Thoracic aorta (tissue), 2 donors: ENCODE measurements at places on chromosomes 12 and 14. TPM values are rescaled to one million over a fixed set of nuclear protein-coding genes. Genes with fewer than 3 reads are reported as not detected.

GRCh38 chr14:60222820-60223219 is 26.2 kb upstream of the PPM1A start:
- DNase-seq = no peak

- DNase-seq = no peak
Measured at GRCh38 chr12:108389544-108389943, 50.4 kb upstream of the CMKLR1 start.

The INHBE gene
- not detected for total RNA-seq

The PTPN6 gene
- total RNA-seq = 24.0 TPM

DNA sequence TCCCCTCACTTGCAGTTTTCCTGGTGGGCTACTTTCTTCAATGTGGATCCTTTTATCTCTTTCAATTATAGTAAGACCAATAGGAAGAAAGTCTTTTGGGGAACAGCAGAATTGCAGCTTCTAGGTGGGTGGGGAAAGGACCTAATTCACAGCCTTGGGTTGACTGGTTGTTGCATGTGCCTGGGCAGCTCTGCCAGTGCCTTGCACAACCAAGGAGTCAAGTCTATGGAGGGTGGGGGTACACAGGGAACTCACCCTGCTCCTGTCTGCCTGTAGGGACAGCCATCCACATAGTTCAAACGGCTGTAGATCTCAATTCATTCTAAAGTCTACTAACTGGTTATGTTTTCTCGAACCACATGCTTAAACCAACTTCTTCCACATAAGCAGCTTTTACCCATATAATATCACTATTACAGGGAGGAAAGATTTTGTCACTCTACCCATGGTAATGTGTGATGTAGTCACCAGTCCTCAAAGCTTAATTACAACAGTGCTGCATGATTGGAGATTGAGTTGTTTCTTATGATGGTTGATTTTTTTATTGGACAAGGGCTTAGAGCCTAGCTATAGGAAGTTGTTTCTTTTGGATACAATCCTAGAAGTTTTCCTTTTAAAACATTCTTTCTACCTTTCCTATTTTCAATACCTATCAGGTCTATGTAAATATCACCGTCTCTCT is 117.7 kb upstream of the FRMD6 start:
- no peak for DNase-seq

The SPTSSA gene
- total RNA-seq = 10.8 TPM

DNA sequence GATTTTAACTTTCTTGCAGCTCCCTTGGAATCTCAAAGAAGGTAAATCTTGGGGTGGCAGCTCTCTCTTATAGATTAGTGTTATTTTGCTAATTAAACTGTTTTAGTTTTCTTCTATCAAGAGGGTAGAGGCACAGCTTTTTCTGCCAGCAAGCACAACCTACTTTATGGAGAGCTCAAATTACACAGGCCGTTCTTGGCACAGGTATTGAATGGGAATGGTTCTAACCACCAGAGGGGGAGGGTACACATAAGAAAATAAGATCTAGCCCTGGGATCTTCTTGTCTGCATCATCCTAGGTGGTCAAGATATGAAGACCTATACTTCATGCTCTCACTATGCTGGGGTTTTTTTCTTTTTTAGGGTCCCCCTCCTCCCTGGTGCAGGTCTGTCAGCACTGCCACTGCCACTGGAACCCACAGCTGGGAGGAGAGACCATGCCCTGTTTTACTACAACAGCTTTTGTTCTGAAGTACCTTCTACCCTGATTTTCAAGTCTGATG is 48.6 kb upstream of the STAC3 start:
- no peak for DNase-seq

The TAS2R8 gene
- total RNA-seq = not detected
